ENCODE measurements at places on chromosomes 13 and 19.

GRCh38 chr13:37715606-37716015 is 117.0 kb upstream of the POSTN start:
- DNase-seq, result no peak

- no peak for DNase-seq
These were observed 55.6 kb downstream of the DOCK9 start for GRCh38 chr13:98922306-98922705.

DNA sequence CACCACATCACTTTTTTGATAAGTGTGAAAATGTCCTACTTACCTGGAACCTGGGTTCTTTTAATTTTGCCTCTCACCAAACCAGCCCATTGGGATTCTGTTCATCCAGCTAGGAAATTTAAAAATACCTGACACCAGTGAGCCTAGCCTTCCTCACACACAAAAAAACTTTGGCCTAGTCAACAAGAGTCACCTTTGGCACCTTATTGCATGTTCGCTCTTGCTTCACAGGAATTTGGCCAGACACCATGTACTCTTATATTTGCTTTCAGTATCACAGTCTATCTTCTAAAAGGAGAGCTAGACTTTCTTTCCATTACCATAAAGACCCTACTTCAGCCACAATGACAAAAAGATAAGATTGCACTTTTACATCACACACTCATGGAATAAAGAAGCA is 65.8 kb downstream of the ZNF257 start:
- no peak for DNase-seq

DNA sequence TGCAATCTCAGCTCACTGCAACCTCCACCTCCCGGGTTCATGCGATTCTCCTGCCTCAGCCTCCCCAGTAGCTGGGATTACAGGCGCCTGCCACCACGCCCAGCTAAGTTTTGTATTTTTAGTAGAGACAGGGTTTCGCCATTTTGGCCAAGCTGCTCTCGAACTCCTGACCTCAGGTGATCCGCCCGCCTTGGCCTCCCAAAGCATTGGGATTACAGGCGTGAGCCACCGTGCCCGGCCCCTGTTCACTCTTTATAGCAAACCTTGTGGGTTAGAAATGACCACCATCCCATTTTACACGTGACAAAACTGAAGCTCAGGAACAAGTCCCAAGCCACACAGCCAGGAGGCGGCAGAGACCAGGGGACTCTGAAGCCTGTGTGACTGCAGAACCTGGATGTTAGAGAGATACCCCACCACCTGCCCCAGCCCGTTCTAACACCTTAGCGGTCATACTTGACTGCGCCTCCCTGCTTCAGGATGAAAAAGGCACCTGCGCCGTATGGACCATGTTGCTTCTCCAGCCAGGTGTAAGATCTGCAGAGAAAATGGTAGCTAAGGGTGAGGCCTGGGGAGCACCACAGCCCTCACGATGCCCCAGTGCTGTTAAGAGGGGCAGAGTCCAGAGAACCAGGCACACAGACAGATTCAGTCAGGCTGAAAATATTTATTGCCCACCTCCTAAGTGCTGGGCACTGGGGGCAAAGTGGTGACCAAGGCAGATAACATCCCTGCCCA is 3.6 kb downstream of the DMAC2 start:
- DNase-seq, result no peak

DNA sequence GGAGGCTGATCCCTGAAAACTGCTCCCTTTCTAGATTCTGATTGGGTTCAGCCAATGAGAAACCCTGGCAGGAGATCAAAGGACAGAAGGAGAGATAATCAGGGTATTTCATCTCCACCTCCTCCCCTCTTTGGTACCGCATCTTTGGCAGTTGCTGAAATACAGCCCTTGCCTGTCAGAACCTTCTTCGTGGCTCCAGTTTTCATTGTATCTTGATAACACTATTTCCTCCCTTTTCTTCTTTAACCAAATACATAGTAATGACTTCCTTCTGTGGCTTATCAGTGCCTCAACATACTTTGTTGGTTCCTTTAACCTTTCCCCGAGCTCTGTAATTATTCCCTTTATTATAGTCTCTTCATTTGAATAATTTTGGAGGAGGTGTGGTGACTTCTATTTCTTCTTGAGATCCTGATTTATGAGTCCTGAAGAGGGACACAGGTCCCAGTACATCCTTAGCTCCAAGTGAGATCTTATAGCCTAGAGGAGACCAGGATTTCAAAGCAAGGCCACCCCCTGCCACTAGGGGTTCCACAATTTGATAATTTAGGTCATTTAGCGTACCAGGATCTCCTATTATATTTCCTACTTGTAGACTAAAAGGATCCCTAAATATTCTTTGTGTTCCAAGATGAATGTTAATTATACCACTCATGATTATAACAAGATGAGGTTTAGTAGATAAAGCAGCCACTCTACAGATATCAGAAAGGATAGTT is 98.0 kb downstream of the EDNRB start:
- DNase-seq, result no peak

DNA sequence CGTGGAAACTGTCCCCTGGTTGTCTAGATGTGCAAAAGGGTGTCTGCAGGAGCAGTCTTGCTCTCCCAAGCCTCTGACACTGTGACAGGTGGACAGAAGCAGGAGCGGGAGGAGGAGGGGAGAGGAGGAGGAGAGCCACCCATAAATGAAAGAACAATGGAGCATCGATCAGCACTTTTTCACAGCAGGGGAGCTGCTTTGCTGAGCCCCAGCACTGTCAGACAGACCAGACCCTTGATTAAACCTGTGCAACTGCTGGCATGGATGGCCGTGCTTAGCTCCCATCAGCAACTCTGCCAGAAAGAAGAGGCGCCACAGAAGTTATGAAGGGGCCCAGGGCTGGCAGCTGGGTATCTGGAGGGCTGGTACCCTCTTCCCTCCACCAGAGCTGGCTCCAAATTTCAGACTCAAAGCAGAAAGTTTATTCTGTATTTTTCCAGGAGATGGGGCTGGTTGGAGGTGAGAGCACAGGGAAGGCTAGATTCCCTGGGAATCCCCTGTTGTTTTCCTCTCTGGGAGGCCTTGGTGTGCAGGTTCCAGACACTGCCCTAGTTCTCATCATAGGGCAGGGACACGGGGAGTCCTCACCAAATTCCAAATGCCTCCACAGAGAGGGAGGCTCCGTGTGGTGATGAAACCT is 1192.2 kb downstream of the UQCRFS1 start:
- DNase-seq, result no peak

GRCh38 chr19:2922987-2923386 is 21.8 kb downstream of the ZNF77 start:
- DNase-seq, result no peak
